ENCODE measurements at places on chromosomes 12 and 14.
A peak's percentile ranks its signal among the peaks of the same experiment; 100 is the strongest.

DNA sequence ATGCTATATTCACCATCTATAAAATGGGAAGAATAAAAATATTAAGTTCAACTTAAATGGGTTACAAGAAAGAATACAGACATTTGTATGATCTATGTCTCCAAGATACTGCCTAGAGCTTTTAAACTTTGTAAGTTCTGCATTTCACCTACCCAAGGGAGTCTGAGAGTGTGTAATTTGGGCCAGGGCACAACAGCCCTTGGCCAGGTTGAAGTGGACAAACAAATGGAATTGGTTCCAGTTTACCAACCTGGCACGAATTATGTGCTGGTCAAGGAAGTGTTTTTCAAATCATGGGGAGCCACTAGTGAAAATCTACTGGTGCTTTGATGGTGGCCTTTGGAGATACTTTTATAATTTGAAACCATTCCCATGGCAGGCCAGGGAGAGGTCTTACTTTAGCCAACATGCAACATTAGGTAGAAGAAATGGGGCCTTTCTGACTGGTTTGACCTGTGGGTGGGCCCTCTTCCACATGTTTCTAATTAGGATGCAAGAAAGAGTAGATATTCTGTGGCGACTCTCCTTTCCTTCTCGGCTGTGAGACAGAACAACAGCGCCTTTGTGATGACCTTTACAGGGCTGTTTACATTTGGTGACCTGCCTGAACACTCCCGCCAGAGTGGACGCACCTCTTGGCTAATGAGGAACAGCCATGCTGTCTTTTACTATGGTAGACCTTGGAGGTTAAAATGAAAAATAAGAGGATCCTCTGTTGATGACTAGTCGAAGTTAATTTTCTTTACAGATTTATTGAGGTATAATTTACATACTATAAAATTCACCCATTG, 476.6 kb downstream of the ZFP36L1 start:
- no peak for DNase-seq

- DNase-seq, result no peak
These were observed 7.6 kb upstream of the VASH1 start for GRCh38 chr14:76753541-76754198.

DNA sequence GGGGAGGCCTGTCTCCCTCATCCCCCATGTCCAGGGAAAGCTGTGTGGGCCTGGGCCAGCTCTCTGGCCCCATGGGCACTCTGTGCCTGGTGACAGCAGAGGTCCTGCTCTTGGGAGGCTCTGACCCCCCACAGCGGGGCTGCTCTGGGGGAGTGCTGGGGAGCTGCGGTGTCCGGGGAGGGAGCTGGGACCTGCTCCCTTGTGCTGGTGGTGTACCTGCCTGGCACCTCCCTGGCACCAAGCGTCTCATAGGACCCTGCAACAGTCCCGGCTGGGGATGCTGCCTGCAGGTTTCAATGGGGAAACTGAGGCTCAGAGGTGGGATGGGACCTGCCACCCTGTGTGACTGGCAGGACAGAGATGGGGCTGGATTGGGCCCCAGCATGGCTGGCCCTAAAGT, 111.3 kb downstream of the KIF26A start:
- no peak for DNase-seq

- no peak for DNase-seq
These were observed 26.3 kb downstream of the ITGA7 start for GRCh38 chr12:55681142-55682077.

DNA sequence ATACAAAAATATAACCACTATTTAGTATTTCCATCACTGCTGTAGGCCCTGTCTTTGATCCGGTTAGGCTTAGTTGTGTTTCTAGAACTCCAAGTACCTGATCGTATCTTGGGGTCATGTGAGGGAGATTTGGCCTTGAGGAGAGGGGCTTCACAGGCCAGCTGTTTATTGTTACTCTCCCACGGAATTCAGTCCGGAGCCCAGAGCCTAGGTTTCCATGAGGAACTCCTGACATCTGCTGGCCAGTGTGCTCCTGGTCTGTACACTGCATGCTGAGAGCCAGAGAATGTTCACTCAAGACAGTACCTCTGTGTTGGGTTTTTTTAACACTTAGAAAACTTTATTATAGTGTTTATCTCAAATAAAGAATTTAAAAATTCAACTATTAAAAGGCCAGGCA, 341.0 kb upstream of the TMEM132C start:
- no peak for DNase-seq

GRCh38 chr12:52581481-52581880, 7.8 kb upstream of the KRT74 start:
- no peak for DNase-seq

DNA sequence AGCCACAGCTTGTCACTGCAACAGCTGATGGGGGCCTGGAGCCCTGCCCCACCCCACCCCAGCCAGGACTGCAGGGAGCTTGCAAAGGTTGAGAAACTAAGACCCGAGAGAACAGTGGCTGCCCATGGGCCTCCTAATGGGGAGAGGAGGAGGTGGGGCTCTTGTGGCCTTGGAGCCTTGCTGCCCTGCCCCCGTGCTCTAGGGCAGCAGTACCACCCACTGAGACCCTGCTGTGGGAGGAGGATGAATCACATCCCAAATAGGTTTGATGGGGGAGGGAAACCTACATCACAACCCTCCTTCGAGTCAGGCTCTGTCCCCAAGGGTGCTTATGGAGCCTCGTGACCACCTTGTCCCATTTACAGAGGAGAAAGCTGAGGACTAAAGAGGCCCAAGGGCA, 15.9 kb downstream of the HHIPL1 start:
- no peak for DNase-seq

DNA sequence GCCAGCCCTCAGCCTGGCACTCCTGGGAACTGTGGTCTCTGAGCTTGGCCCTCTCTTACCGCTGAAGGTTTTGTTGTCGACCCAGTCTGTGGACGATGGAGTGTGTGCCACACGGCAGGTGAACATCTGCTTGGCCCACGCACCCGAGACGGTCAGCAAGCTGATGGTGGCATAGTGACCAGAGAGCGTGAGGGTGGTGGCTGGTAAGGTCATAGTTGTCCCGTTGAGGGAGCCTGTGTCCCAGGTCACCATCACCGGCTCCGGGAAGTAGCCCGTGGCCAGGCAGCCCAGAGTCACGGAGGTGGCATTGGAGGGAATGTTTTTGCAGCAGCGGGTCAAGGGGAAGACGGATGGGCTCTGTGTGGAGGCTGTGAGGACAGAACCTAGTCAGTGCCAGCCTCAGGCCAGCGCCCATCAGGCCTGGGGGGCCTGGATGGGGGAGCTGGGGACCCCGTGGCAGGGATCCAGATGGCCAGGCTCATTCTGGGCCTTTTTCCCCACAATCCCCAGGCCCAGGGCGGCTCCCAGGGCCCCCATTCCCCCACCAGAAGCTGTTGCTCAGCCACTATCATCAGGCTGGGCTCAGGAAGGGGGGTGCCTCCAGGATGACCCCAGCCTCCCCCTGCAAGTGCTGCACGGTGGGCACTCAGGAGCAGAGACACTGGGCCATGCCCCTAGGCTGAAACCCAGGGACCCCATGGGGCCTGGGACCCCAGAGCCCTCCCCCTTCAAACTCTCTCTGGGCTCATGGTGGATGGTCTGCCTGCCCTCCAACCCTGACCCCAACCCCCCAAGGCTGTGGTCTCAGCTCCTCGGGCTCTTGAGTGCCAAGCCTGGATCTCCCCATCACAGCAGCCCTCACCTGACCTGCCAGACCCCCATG, 75.2 kb downstream of the TMEM121 start:
- no peak for DNase-seq

GRCh38 chr12:63668028-63668799, at the start of gene DPY19L2:
Gene DPY19L2, minus strand, starts transcription at chr12:63668493. Its CDS starts 100 bp downstream, at chr12:63668393.
- DNase-seq, result peak; percentile 22

GRCh38 chr12:106480251-106480650, 102.6 kb upstream of the RFX4 start:
- no peak for DNase-seq

GRCh38 chr12:28121433-28121832, 68.8 kb upstream of the CCDC91 start:
- DNase-seq, result no peak

- no peak for DNase-seq
These were observed 98.2 kb downstream of the SYNE2 start for GRCh38 chr14:63951021-63951420.

- no peak for DNase-seq
These were observed 1.2 kb downstream of the KCNK13 start for GRCh38 chr14:90062822-90063539.

GRCh38 chr14:77120771-77121743, 20.5 kb downstream of the ZDHHC22 start:
- peak; percentile 93 for DNase-seq

GRCh38 chr12:6950811-6951540, at the start of gene PTPN6:
Gene PTPN6, plus strand, starts transcription at chr12:6951356. Its CDS starts 157 bp downstream, at chr12:6951513.
- peak; percentile 90 for DNase-seq

GRCh38 chr12:122126713-122127597, 47.1 kb downstream of the IL31 start:
- DNase-seq, result no peak

- no peak for DNase-seq
These were observed 131.6 kb downstream of the PPFIA2 start for GRCh38 chr12:81627336-81628189.

DNA sequence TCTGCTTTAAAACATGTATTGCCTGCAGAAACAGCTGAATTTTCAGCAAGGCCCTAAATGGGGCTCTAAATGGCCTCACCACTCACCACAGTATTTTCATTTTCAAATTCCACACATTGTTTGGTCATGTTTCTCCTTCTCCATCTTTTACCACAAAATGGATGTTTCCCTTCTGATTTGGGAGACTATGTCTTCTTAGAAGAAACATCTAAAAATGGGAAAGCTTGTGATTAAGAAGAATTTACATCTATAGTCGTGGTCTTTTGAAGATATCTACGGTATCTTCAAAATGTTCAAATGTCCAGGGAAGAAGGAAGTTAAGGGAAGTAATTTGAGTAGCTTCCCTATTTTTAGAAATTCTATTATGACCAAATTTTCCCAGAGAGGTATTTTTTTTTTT, 20.7 kb upstream of the TUBA1C start:
- DNase-seq, result no peak

DNA sequence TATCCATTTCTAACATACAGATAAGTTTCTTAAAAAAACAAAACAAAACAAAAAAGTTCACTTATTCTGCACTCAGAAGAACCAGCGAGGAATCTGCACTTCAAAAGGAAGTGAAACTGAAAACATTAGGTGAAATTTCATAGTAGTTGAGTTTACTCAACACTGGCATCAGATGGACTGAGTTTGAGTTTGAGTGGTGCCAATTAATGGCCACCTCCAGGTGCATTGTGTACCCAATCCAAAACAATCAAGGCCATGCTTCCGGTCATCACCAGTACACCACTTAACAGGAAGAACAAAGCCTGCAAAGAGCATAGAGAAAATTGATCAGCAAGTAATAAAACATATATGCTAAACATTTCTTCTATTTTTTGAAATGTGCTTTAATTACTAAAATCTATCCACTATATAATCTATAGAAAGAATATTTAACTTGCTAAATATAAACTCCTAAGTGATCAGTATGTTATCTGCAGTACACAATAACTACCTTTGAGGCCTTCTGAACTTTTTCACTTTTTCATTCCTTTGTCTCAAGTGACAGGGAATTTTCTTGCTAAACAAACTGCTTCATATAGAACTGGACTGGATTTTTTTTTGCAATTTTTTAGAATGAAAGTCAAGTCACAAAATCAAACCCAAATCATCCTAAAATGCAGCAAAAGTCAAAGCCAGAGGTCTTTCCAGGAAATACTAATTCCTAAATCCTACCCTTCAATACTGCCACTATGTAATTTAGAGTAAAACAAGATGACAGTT, 11.5 kb downstream of the SLC38A2 start:
- DNase-seq, result peak; percentile 47

DNA sequence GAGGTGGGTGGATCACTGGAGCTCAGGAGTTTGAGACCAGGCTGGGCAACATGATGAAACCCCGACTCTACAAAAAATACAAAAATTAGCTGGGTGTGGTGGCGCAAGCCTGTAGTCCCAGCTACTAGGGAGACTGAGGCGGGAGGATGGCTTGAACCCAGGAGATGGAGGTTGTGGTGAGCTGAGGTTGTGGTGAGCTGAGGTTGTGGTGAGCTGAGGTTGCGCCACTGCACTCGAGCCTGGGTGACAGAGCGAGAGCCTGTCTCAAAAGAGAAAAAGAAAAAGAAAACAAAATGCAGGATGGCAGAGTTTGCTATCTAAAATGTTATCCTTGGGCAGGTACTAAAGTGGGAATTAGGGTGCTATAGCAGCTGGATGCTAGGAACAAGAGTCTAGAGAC, 10.8 kb upstream of the GPRC5A start:
- no peak for DNase-seq

DNA sequence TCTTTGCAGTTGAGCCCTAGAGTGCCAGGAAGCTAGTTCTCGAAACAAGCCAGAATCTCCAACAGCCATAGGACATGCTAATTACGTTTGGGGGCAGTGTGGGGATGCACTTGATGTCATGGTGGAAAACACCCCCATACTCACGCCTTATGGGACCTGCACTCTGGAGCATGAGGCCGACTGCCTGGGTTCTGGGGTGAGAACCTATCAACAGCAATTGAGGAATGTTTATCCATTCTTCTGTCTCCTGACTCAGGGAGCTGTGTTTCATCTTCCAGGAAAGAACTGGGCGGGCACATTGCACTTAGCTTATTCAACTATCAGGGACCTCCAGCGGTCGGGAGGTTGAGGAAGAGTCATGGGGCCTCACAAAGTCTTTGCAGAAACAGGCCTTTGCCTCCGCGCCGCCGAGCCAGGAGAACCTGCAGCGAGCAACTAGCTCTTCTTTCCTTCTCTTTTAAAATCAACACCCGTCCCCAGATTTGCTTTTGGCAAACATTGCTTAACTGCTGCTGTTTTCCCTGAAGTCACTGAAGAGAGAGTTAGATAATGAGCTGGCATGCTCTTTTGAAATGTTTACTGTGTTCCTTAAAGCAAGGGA, 226.1 kb upstream of the DIO3 start:
- no peak for DNase-seq

DNA sequence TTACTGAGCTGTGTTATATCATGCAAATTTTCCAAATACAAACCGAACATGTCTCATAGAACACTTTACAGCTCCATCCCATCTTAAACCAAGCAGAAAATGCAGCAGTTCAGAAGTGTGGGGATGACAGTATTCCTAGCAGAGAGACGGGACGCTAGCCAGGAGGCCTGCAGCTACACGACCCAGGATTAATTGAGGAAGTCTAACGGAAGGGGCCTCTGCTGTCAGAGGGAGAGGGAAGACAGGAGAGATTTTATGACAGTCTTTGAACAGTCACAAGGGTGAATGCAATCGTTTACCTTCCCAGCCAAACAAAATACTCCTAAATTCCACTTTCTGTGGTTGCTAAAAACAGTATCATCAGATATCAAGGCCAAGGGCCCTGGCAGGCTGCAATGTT, 261.9 kb downstream of the TMEM132D start:
- no peak for DNase-seq

All from naive B cell (primary cell).